ENCODE measurements at places on chromosomes 1 and 21.

- DNase-seq = no peak
Measured at GRCh38 chr1:233337505-233337904, 10.0 kb downstream of the MAP3K21 start.

DNA sequence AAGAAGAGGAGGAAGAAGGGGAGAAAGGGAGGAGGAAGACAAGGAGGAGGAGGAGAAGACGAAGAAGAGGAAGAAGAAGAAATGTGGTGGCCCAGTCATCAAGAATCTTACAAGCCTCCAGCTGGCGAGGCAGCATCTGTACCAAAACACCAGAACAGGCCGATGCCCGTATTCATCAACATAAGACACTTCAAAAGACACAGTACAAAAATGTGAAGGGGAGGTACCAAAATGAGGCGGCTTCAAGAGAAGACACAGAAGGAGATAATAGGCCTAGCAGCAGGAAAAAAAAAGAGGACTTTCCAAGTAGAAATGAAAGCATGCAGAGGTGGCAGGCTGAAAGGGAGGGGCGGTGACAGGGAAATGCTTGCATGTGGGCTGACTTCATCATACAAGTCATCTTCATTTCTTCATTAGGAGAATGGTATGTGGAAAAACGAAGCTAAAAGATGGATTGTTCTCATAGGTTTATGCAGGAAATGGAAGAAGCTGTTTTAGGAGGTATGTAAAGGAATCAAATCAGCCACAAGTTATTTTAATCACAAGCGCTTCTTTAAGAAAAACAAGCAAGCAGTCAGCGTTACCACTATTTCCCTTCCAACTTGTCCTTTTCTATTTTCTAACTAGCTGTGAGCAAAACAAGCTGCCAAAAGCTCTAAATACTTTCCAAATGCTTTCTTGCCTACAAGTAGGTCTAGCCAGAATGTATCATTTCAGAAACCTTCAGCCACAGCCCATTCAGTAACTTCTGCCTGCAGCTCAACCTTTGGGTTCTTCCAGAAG lies 192.3 kb downstream of the SLC45A1 start:
- no peak for DNase-seq

DNA sequence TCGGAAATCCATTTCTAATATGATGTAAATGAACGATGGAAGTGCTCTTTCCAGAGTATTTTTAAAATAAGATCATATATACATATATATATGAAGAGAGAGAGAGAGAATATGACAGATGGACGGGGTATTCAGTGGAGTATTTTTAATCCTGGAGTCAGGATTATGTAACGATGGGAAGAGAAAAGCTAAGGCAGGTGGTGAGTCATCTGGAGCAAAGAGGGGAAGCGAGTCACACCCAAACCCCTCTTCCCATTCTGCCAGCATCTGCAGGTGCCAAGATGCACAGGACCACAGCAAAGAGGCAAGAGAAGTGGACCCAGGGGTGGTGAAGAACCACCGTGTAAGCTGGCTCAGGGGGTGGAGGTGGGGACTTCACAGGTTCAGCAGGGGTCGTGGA lies 102.7 kb upstream of the GRIK3 start:
- no peak for DNase-seq

DNA sequence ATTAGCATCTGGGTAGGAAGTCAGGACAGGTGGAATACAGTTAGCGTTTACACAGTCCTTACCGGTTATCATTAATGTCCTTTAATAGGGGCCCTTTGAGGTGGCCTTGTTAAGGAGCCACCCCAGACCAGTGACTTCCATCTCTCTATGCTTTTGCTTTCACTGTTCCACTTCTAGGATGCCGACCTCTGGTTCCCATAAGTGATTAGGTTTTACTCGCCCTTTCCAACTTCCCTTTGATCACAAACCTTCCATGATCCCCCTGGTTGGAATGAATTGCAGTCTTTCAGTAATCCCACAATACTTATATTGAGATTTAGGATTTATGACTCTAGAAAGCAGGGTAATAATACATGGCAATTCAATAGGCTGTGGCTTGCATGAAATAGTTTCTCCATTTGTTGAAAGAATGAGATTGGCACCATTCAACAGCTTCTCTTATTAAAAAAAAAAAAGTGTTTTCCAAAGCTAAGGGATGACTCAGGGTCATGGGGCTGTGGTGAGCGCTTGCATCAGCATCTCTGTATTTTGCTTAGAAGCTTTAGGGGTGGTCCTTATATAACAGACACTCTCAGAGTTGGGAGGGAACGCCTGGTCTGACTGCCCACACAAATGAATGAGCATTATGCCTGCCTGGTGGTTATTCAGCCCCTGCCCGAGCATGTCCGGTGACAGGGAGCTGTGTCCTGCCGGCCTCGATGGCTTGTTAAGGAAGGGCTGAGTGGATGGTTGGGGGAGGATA lies 110.5 kb downstream of the CNIH3 start:
- no peak for DNase-seq

GRCh38 chr21:45449658-45450422 lies 44.9 kb downstream of the COL18A1 start:
- no peak for DNase-seq

- DNase-seq = no peak
Measured at GRCh38 chr1:44663417-44663816, 10.9 kb downstream of the TMEM53 start.

DNA sequence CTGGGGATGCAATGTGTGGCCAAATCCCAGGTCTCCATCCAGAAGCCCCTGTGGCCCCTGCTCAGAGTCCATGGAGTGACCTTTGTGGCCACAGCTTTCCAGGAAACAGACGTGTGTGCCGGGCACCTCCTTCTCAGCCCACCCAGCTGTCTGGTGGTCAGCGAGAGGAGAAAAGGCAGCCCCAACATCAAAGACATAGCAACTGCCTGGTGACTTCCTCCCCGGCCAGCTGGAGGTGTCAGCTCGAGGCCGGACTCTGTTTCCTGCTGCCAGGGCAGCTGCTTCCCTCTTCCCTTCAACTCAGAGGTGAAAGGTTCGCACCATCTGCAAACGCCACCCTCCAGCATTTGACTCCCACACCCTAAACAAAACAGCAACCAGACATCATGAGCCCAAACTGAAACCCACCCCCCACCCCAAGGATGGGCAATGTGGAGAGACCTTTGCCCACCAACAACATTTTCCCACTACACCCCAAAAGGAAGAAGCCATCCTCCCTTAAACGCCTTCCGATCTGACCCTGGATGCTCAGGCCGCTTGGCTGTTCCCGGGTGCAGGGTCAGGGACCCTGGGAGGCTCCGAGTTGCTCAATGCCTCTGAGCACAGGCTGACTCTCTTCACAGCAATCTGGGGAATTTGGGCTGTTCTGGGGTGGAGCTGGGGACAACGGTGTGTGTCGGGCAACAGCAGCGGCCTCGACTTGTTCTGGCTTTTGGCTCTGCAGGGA lies 162.3 kb downstream of the PSMG1 start:
- DNase-seq = no peak

GRCh38 chr1:28417926-28418637 lies 48.5 kb downstream of the PHACTR4 start:
- DNase-seq = no peak

GRCh38 chr1:3456964-3457909 lies 2.8 kb downstream of the ARHGEF16 start:
- no peak for DNase-seq

DNA sequence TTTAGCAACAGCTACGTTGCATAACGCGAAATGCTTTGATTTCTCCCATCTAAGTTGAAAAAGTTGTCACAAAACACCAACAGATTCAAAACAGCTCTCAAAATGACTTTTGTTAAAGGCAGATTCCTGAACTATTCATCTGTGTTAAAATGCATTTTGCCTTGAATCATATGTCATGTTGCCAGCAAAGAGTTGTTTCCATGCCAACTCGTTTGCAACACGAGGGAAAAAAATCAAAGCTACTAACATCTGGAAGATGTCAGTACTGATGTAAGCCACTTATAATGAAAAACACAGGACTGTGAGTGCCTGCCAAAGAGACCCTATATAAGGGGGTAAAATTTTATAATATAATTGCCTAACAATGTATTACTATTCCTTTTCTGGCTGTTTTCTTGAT lies 182.7 kb upstream of the PTBP2 start:
- no peak for DNase-seq

GRCh38 chr1:230536641-230537155 lies 105.6 kb upstream of the COG2 start:
- DNase-seq = no peak

- DNase-seq = no peak
Measured at GRCh38 chr1:91283421-91283726, 121.3 kb downstream of the HFM1 start.

- no peak for DNase-seq
Measured at GRCh38 chr1:101008229-101008834, 17.3 kb downstream of the DPH5 start.

- no peak for DNase-seq
Measured at GRCh38 chr21:32949701-32950100, 76.0 kb upstream of the OLIG2 start.

DNA sequence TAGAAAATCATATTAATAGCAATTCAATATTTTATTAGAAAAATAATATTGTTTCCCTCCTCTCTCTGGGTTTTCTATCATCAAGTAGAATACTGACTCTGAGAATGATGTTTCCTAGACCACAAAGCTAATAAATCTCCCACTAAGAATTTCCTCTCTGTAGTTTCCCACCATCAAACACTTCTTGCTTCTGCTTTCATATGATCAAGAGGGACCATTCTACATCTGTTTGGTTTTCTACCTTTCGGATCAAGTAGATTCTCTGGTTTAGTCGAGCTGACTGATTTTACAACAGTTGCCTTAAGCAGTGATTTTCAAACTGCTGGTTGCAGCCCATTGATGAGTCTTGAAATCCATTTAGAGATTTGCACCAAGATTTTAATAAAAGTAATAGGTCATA lies 240.2 kb upstream of the PTBP2 start:
- DNase-seq = no peak

DNA sequence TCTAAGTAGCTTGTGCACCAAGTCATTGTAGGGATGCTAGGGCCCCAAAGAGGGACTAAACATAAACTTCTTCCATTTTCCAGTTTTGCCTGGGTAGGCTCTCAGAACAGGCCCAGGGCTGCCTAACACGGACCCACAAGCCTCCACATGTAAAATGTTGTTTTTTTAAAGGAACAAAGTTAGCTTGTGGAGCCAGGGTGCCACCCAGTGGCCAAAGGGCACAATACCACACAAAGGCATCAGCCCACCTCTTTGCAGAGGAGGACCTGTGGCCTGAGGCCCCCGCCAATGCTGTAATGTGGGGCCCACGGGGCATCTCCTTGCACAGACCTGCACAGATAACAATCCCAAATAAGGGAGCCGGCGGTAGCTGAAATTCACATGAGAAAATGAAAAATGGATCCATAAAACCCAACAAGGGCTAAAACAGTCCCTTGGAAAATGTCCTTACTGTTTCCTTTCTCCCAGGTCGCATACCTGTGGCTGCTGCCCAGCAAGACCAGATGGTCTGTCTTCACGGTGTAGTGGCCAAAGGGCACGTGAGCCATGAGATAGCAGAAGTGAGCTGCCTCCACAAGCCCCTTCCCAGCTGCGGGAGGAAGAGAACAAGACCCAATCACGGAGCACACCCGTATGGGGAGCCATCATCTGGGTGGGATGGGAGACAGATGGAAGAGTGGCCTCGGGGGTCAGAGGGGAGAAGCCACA lies 23.8 kb downstream of the SEC16B start:
- DNase-seq = no peak

DNA sequence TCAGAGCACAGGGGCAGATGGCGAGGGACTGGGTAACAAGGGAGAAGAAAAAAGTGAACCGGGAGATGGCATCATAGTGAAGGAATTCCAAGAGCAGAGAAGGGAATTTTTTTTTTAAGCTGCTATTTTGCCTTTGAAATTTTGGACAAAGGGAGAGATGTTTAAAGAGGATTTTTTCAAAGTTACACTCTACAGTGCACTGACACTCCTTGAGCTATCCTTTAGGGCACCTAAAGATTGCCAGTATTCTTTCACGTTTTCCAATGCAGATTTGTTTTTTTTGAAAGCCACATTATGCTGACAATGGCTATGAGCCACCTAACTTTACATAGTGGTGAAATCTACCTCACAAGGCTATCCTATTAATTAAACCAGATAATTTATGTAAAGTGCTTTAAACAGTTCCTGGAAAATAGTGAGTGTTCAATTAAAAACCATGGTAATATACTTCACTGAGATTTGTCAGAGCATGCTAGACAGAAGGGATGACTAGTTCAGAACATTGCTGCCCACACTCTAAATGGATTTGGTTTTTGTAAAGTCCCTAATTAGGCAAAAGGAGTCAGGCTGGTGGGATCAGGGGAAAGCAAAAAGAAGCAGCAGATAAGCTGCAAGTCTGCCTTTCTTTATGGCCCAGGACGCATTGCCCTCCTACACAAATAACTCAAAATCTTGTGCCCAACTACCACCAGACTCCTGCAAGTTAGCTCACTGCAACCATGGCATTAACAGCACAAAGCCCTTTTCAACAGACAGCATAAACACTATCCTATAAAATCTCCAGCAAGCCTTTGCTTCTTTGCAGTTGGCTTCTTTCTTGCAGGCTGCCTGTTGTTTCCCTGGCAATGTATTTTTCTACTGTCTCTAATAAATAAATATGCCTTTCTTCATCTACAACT lies 53.9 kb downstream of the PRDX6 start:
- no peak for DNase-seq

GRCh38 chr1:233293556-233294446 lies 1.7 kb downstream of the PCNX2 start:
- DNase-seq = no peak

DNA sequence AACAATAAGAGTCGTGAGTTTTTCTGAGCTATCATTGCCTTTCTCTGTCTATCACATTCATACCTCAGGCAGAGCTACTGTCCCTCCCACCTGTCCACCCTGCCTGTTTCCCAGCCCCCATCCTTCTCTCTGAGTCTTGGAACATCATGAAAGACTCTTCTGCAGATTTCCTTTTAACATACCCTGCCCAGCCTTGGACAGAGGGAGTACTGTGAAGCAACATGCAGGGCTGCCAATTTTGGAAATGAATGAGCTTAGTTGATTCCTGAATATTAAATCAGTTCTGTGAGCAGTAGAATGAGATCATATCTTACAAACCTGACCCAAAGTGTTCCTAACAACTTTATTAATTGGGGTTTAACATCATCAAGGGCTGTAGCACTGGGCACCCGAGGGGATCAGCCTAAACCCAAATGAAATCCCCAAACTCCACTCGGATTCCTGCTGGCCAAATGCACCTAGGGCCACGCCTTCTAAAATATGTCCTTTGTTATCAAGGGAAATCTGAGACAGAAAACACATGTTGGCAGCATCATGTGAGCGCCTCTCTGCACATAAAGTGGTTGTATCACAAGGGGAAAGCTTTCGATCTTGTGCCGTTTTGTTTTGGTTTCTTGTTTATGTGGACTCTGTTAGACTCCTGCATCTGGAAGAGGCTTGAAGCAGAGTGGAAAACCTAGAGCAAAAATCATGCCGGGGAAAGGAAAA lies 357.6 kb downstream of the KIF26B start:
- DNase-seq = no peak

Data from activated T-helper 1 cell treated with anti-CD3 and anti-CD28 coated beads, Interleukin-2, amount 50 U/mL, for 16 hours (primary cell).